ENCODE measurements at places on chromosomes 3 and 15.

DNA sequence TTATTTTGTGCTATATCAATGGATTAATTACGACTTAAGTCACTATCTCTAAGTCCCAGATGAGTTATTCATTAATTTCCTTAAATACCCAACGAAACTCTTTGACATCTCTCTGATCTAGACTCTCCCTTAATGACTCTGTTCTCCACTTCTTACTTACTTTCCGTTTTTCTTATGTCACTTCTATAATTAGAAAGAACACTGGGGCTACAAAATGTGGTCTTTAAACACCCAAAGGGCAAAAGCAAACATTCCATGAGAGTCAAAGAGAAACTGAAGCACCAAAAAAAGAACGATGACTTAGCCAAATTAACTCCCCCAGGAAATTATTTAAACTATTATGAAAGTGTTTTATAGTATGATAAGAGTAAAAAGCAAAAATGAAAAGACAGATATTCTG lies 166.4 kb upstream of the UBE2E2 start:
- no peak for DNase-seq

GRCh38 chr15:96043591-96044171 lies 286.8 kb upstream of the NR2F2 start:
- DNase-seq = peak; percentile 77

DNA sequence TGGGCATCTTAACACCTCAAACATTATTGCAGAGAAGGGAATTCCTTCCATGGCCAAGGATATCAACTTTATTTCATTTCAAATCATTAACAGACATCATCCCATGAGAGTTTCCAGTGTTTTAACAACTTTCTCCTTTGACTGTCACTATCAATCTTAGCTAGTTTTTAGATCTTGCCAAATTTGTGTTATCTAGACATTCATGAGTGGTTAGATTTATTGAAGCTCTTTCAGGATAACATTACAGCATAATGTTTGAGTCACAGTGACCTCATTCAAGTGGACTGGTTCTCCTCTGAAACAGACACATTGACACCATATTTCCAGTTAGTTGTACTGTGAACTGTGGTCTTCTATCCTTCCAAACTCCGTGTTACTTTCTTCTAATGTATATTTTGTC lies 8.6 kb upstream of the TNFAIP8L3 start:
- no peak for DNase-seq

DNA sequence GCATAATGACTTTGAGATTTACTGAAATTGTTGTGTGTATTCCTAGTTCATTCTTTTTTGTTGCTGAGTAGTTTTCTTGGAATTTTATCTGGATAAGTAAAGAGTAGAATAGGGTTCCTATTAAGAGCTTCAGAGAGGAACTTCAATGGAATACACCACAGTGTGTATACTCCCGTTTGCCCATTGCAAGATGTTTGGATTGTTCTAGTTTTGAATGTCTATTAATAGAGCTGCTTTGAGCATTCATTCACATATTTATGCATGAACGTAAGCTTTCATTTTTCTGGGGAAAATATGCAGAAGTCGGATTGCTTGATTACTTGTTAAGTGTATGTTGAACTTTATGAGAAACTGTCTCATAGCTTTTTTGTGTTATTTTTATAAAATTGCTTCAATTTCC lies 580.5 kb downstream of the OTOL1 start:
- no peak for DNase-seq

DNA sequence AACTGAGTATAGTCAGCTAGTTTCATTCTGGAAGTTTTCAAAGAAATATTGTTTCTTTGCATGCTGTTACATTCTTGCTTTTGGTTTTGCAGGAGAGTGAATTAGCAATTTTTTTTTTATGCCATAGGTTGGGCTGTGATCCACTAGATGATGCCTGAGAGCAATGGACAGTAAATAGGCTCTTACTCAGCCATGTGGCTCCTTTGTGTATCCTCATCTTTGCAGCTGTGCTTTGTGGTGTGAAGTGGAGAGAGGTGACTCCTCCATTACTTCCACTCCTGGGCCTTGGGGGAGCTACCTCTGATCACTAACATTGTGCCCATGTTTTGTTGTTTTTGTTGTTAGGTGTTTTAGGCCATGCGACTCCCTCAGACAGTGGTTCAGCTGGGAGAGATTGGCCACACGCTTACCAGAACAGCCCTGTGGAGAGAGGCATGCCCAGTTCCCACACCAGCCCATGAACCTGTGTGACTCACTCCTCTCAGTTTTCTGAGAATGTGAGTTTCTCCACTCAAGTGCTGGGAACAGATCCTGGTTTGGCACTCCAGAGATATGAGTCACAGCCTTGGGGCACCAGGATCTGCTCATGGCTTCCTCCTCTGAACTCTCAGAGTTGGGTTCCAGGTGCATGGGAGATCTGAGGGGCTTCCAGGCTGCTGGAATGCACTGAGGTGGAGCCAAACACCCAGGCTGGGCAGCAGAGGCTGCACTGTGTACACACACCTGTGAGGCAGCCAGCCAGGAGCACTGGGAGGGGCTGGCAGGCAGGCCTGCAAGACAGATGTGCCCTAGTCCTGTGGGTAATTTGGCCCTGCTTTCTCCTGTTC lies 785.3 kb downstream of the ROBO2 start:
- no peak for DNase-seq

GRCh38 chr15:60379525-60380274 lies 18.1 kb downstream of the ANXA2 start:
- no peak for DNase-seq

GRCh38 chr15:88604381-88605188 lies 16.6 kb upstream of the AEN start:
- DNase-seq = no peak

DNA sequence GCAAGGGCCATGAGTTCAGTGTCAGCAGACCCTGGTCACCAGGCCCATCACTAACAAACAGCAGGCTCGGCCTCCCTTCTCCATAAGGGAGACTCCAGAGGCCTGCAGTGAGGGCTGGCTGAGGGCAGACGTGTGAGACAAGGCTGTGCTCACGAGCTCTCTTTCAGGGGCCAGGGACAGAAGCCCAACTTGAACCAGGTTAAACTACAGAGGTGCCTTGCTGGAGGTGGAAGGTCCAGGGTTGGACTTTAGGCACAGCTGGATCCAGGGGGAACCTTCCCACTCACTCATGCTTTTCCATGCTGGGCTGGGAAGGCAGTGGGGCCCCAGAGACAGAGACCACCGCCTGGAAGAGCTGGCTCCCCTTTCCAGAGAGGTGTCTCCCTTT lies 19.0 kb downstream of the CFAP100 start:
- DNase-seq = no peak

GRCh38 chr3:94004301-94004910 lies 24.0 kb downstream of the STX19 start:
- peak; percentile 20 for DNase-seq

DNA sequence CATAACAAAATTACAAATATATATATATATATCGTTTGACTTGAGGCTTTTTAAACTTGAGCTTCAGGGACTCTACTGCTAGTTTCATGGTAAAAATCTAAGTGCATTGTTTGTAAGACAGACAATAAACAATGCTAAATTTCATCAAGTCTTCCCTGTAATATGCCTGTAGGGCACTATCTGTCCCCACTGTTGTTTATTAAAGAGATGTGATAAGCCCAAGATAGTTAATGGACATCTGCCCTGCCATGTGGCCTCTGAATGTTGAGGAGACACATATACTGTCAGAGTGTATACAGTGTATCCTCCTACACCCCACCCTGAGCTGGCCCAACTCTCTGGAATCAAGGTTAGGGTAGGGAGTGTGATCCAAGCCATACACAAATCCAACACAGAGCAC lies 15.1 kb upstream of the EIF1B start:
- no peak for DNase-seq

DNA sequence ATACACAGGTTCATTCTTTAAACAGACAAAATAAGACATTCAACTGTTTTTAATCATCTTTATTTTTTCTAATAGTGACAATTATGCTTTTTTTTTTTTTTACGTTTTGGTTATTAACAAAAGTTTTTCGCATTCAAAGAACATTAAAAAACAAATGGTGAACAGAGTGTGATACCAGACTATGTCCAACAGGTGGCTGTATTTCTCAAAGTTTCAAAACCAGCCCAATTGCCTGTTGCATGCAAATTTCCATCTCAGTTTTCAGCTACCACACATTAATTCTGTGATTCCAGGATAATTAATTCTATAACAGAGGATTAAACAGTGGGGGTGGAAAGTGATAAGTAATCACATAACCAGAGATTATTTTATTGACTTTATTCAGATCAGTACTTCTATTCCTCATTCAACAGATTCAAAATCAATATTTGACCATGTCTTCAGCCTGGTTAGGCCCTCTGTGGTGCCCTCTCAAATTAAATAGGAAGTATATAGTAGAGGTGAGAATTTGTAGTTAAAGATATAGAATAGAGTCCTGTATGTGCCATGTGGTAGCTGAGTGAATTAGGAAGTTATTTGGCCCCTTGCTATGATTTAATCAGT lies 122.2 kb upstream of the DCBLD2 start:
- DNase-seq = peak; percentile 4

GRCh38 chr3:57919987-57920386 lies 88.2 kb upstream of the FLNB start:
- no peak for DNase-seq

DNA sequence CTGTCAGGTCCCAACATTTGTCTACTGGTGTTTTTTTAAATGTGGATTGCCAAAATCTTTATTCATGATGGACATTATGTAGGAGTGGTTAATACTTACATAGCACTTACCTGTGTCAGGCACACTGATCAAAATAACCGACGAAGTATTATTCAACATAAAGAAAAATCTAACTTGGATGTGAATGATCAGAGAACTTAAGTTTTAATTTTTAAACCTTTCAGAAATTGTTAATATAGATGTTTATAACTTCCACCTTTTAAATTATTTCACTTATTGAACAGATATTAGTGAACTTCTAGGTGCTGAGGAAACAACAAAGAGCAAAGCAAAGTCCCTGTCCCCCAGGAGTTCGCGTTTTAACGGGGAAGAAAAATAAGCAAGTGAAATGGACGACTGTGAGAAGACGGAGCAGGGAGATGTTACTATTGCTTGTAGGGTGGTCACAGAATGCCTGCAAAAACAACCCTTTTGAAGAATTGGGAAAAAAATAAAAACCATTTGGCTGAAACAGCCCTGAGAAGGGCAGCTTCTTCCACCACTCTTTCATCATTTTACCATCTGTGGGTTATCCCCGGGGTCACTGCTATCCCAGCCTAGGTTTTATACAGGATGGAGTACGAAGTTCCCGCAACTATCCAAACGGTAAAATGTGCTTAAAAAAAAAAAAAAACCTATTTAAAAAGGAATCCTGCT lies 915 bp upstream of the APH1B start:
- no peak for DNase-seq

GRCh38 chr3:19757773-19758172 lies 176.2 kb downstream of the EFHB start:
- DNase-seq = no peak

DNA sequence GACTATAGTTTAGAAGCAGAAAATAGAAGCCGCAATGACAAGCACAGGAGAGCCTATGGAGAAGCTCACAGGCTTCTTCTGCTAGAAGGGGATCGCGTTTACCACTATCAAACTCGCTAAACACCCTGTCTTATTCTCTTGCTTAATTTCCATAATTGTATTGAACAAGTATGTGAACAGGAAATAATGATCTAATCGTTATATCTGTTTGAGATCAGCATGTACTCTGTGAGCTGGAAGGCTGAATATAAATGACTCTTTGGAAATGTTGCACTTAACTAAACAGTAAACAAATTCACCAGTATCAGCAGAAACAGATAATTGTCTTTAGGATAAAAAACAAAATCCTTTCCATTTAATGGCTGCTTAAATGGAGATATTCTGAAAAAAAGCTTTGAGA lies 15.0 kb downstream of the NEK10 start:
- DNase-seq = no peak

- DNase-seq = no peak
Measured at GRCh38 chr15:72249142-72249810, 18.3 kb upstream of the PKM start.

DNA sequence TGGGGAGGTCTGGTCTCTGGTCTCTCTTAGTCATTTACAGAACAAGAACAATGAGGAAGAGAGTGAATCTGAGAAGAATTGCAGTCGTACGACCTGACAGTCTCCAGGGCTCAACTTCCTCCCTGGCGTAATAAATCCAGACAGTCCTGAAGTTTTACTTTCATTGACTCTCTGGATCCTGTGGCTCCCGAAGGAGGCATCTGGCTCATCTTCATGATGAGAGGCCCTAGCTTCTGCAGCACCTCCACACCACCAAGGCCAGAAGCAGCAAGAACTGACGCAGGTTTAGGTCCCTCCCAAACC lies 11.8 kb upstream of the CYFIP1 start:
- no peak for DNase-seq

- no peak for DNase-seq
Measured at GRCh38 chr3:191415566-191415965, 45.4 kb upstream of the PYDC2 start.

DNA sequence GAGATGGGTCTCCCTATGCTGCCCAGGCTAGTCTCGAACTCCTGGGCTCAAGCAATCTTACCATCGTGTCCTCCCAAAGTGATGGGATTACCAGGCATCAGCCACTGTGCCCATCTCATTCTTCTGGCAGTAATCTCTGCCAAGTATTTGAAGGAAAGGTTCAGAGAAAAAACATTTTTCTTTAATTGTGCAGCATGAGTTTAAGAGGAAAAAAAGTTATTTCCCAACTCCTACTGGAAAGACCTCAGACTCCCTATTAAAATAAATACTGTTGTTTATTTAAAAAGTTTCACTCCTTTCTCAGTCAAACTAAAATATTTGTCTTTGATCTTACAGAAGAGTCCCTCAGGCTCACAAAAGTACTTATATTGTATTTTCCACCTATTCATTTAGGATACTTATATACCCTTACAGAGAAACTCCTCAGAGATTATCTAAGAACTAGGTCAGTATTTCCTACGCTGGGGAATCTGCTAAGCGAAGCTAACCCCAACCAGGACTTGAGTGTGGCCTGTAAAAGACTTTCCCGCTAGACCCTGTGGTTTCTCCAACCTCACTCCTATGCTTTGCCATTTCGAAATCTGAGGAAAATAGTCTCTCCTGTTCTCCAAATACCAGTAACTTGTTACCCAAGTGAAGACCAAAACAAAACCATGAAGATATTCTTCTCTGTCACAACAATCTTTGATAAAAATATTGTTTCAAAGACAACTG lies 28.7 kb downstream of the WWTR1 start:
- DNase-seq = no peak

DNA sequence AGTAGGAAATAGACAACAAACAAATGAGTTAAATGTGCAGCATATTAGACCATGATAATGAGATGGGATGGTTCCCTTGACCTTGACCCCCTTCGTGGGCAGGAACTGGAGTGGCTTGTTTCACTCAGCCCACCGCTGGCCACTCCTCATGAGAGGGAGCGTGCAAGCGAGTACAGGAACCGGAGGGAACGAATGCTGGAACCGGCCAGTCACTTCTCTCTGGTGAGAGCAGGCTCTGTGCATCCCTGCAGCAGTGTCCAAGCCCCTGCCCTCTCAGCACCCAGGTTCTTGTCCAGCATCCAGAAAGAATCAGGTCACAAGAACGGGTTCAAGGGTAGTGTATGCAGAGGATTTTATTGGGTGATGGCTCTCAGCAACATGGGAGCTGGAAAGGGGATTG lies 17.2 kb upstream of the IREB2 start:
- DNase-seq = no peak

- DNase-seq = no peak
Measured at GRCh38 chr15:25508369-25509002, 69.7 kb upstream of the UBE3A start.
